ENCODE measurements at places on chromosomes 2 and 18.

DNA sequence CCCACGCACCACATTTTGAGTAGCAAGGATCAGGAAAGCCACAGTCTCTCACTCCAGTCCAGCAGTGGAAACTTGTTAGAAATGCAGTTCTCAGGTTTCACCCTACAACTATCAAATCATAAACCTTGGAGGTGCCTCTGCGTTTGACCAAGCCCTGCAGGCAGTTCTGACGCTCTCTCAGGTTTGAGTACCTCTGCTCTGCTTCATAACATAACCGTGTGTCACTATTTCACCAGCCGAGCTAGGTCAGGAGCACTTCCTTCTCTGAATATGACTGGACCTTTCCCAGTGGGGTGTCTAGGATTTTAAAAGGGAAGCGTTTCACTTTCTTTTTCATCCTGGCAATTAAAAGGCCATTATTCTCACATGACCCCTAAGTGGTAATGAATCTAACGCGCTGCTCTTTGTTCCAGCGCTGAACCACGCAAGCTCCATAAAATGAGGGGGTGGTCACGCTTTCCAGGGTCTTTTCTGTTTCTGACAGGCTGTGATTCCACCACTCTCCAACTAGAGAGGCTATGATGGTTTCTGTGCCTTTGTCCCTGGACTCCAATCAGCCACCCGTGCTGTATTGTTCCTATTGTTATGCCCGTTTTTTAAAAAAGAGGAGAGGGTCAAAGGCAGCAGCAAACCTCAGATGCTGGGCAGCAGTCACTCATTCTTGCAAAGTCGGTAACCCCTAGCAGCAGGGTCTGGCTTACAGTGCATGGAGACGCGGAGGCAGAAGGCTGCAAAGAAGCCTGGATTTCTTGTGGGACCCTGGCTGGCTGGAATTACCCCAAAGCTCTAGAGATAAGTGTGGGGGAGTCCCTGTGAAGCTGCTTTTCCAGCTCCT, 75.2 kb upstream of the CTNNA2 start:
- no peak for DNase-seq

GRCh38 chr2:6880200-6880733, 2.7 kb downstream of the RSAD2 start:
- DNase-seq, result no peak

DNA sequence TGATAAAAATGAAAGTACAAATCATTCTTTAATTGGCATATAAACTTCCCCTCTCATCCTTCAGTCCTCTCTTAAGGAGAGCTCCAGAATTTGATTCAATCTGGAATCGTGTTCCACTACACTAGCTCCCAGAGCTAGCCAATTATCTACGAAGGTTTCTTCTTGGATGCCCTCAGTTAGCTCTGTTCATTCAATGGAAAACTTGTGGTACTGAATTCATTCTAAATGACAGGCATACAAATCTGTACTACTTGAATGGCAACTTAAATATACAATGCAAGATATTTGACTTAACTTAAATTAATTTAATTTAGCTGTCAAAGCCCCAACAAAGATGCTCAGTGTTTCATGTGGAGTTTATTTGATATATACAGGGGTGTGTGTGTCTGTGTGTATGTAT, 1474.2 kb upstream of the CELF4 start:
- no peak for DNase-seq

GRCh38 chr2:196638765-196639164, 750 bp upstream of the CCDC150 start:
- DNase-seq, result no peak

DNA sequence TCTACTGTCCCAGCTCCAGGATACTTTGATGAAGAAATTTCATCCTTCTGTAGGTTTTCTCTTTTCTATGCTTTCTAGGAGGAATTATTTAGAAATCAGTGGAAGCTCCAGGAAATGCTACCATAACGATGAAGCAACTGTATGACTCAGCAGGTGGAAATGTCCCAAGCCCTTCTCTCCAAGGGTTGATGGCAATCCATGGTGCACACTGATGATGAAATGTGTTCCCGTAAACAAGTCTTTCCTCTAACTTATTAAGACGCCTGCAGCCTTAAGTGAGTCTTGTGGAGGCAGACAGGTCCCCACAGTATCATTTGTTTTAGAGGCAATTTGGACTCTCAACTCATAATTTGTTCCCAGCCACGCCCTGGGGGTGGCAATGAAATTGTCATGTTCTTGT, 777.6 kb upstream of the SOX11 start:
- no peak for DNase-seq

GRCh38 chr2:28810384-28811285, at the start of gene SPDYA:
TSS of gene SPDYA (plus strand) at chr2:28810834. CDS start at chr2:28816015, 5,181 bp downstream.
- DNase-seq, result peak; percentile 73

DNA sequence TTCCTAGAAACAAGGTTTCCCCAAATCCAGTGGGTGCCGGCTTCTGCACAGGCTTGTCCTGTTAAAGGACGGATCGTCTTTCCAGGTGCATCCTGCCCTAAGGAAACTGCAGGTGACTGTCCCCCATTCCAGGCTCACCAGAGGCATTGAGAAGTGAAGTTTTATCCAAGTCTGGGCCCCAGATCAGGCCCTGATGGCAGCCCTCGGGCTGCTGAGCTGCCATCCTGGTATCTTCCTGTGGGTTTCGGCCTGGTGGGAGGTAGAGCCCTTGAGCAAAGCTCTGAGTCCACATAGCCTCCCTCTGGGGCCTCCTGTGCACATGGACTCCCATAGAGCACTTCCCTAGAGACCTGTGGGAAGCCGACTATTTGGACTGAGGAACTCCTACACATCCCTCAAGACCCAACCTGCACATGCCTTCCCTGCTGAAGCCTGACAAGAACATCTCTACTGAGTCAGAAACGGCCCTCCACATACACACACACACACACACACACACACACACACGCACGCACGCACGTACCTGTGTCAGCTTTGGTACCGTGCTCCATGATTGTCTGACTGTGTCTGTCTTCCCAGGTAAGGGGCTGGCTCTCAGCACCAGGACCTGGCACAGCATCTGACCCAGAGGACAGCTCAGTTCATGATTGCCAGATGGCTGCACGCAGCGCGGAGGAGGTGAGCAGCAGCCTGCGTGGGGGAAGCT, 16.4 kb downstream of the TNS1 start:
- DNase-seq, result no peak

- DNase-seq, result no peak
Observed at GRCh38 chr18:44586782-44587524, 93.7 kb upstream of the SETBP1 start.

GRCh38 chr2:219445220-219445640, 10.6 kb downstream of the SPEG start:
- no peak for DNase-seq

DNA sequence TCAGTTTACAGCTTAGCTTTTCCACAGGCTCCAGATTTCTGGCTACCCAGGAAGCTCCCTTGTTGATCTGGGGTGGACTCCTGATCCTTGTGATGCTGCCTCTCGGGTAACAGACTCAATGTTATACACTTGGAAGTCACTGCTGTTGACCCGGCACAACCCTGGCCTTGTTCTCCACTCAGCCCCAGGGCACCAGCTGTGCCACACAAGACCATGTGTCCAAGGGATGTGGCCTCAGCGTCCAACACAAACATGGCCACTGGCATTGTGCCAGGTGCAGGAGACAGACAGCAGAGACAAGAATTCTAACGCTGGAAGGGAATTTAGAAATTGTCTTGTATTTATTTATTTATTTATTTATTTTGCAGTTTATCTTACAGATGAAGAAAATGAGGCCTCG, 39.0 kb upstream of the PPP4R1 start:
- no peak for DNase-seq

- DNase-seq, result no peak
Observed at GRCh38 chr18:6659963-6660725, 69.4 kb upstream of the ARHGAP28 start.

- no peak for DNase-seq
Observed at GRCh38 chr2:134771313-134771801, 52.6 kb upstream of the TMEM163 start.

Measured in activated gamma-delta T cell (primary cell).